Mammary epithelial cell (primary cell): ENCODE measurements at places on chromosomes 4 and X. TPM values are rescaled to one million over a fixed set of nuclear protein-coding genes. Genes with fewer than 3 reads are reported as not detected.

- DNase-seq = no peak
Measured at GRCh38 chrX:74018253-74018652, 285.7 kb upstream of the ZCCHC13 start.

DNA sequence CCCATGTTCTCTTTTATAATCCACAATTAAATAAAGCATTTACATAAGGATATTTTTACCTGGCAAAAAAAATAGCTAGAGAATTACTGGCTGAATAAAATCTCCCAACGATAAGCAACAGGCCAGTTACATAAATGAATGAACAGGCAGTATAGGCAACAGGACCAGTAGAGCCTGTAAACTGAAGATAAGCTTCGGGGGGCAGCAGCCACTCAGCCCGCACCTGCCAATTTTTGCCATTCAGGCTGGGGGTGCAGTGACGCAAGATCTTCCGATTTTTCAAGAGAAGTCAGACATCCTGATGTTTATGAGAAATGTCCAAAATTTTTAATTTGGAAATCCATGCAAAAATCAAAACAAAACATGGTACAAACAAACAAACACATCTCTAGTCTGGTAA lies 49.0 kb upstream of the CDKN2AIP start:
- DNase-seq = no peak

DNA sequence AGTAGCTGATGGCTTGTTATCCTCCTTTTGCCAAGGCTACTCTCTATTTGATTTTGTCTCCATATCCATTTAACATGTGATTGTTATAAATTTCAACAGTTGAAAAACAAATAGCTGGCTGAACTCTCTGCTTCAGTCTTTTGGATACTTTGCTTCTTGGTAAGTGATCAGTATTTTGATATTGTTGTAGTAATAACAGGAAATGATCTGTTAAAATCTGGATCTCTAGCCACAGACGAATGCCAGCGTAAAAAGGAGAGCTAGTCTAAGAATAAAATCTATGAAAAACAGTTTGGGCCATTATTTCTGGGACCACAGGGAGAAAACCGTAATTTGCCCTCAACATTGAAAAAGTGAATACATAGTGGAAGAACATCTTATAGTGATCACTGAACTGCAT lies 113.8 kb downstream of the ANAPC10 start:
- DNase-seq = no peak

SLITRK4 gene
- not detected for total RNA-seq

DNA sequence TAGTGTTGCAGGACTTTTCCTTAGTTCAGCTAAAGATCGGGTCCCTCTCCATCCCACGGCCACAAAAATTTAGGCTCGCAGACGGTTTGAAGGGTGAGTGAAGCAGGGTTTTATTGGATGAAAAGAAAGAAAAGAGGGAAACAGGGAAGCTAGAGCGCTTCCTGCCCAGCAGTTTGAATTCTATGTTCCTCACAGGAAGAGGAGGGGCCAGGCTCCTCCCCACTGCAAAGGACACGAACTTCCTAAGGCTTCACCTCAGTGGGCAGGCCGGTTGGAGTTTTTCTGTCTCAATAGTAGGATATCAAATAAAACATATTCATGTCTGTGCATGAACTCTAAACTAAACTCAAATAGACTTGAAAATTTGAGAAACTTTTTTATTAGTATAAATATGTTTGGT lies 27.4 kb downstream of the DAPP1 start:
- DNase-seq = no peak

DNA sequence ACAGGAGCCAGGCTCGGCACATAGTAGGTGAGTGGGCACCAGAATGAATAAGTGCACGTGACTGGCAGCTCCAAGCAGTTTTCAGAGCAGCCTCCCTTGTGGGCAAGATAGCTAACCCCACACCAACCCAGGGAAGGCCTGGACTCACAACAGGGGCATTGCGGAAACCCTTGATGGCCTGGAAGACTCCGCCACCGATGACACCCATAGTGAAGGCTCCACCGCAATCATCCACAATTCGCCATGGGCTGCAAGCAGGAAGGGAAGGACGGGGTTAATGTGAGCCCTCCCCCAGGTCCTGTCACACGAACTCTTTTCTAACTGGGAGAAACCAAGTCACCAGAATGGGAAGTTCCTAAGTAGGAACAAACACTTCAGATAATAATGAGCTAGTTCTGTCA lies 957 bp downstream of the TIMM17B start:
- DNase-seq = no peak

DCAF4L1 gene
- 0.17 TPM for total RNA-seq

GRCh38 chr4:148216866-148217814 lies 225.1 kb downstream of the NR3C2 start:
- no peak for DNase-seq

DNA sequence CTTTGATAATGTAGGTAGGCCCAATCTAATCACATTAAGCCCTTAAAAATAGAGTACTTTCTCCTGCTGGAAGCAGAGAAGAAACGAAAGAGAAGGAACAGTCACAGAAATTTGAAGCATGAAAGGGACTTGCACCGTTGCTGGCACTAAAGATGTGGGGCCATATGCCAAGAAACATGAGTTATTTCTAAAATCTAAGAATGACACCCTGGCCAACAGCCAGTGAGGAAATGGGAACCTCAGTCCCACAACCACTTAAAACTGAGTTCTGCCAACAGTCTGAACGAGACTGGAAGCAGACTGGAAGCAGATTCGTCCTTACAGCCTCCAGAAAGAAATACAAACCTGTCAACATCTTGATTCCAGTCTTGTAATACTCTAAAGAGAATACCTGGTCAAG lies 70.1 kb downstream of the CENPC start:
- no peak for DNase-seq

SOWAHD gene
- 0.33 TPM for total RNA-seq

DNA sequence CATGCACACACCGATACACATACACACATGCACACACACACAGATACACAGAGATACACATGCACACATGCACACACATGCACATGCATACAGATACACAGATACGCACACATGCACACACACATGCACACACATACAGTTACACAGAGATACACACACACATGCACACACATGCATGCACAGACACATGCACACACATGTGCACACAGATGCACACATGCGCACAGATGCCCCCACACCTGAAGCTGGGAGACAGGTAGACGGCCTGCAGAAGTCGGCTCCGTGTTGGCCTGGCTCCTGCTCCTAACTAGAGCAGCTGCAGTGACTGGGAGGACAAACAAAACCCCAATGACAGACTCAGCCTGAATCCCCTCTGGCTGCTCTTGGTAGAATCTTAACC lies 46.8 kb downstream of the PSAPL1 start:
- DNase-seq = no peak

CFAP97 gene
- total RNA-seq = 39.7 and 55.8 TPM in 2 replicates

- peak; percentile 76 for DNase-seq
Measured at GRCh38 chrX:53433651-53434639, at the start of gene HSD17B10. Gene HSD17B10 (minus strand): TSS chrX:53434370. CDS start chrX:53434345, 25 bp downstream.

FABP2 gene
- total RNA-seq = not detected

CPLX1 gene
- total RNA-seq = 1.1 and 1.6 TPM in 2 replicates

- DNase-seq = no peak
Measured at GRCh38 chr4:7396186-7396910, 38.4 kb downstream of the PSAPL1 start.

MAB21L2 gene
- total RNA-seq = not detected in 2 replicates

DNA sequence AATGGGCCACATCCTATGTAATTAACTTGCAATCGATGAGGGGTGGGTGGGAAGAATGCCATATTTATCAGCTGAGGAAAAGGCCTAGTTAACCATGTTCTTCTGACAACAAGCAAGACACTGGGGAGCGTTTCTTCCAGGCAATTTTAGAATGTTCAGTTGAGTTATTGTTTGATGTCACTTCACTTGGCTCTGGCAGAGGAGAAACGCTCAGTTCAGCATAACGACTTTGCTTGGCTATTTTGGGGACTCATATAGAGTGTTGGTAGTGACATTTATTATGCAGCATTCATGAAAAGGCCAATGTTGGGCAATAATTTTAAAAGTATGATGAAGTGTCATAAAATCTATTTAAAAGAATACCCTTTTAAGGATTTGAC lies 648 bp downstream of the SYNPO2 start:
- no peak for DNase-seq

DNA sequence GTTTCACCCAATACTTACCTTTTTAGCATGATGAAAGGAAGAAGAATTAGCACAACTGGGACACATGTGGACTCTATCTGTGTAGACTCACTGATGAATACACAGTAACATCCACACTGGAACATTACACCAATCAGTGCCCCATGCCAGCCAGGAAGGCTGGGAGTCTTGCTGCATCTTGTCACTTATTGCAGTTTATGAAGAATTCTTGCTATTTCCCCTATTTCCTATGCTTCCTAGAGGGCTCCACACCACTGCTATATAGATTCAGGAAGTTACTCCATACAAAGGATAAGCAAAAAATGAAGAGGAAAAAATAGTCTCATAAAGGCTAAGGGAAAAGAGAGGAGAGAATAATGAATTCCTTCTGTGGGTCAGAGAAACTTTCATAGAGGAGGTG lies 201.0 kb downstream of the CAMK2D start:
- DNase-seq = no peak
